ENCODE measurements at places on chromosomes 3 and 15.

- peak; percentile 59 for DNase-seq
These were observed 178.3 kb downstream of the UACA start for GRCh38 chr15:70584838-70585706.

DNA sequence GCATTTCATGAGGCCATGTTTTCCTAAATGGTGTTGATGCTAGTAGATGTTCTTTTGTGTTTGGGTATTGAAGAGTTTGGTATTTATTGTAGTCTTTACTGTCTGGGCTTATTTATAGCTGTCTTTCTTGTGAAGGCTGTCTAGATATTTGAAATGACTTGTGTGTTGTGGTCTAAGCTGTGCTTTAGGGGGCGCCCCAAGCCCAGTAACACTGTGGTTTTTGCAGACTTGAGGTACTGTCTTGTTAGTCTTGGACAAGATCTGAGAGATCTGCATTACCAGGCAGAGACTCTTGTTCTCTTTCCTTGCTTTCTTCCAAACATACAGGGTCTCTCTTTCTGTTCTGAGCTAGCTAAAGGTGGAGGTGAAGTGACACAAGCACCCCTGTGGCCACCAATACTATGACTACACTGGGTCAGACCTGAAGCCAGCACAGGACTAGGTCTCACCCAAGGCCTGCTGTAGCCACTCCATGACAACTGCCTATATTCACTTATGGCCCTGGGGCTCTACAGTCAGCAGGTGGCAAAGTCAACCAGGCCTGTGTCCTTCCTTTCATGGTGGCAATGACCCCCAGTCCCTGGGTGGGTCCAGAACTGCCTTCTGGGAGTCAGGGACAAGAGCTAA, 152.1 kb upstream of the TBC1D5 start:
- peak; percentile 22 for DNase-seq

DNA sequence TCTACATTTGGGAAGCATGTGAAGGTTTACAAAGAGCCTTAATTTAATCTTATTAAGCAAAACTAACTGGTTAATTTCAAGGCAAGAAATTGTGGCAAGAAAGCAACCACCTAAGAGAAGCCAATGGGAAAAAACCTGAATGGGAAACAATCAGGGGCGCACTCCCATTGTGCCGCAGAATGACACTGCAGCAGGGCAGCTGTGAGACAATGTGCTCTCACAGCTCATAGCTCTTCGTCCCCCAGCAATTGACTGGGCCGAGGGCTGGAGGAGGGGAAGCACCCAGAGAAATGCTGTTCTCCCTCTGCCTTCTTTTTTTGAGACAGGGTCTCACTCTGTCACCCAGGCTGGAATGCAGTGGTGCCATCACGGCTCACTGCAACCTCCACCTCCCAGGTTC, 93.3 kb upstream of the RAD18 start:
- DNase-seq: no peak

GRCh38 chr15:78617076-78617475, 3.7 kb downstream of the CHRNA3 start:
- no peak for DNase-seq
